Activated CD4-positive, alpha-beta memory T cell treated with anti-CD3 and anti-CD28 coated beads, Interleukin-2, amount 10 ng/mL, durations not matched to agents 7 days and 5 days (primary cell): ENCODE measurements at places on chromosomes 1 and 21. TPM values are rescaled to one million over a fixed set of nuclear protein-coding genes. Genes with fewer than 3 reads are reported as not detected.

CFHR3 gene
- not detected for total RNA-seq

GPR157 gene
- 3.5 TPM for total RNA-seq

SNX7 gene
- total RNA-seq, result 0.18 TPM

SPATA21 gene
- total RNA-seq, result not detected

B3GALT2 gene
- total RNA-seq, result 4.1 TPM

DNA sequence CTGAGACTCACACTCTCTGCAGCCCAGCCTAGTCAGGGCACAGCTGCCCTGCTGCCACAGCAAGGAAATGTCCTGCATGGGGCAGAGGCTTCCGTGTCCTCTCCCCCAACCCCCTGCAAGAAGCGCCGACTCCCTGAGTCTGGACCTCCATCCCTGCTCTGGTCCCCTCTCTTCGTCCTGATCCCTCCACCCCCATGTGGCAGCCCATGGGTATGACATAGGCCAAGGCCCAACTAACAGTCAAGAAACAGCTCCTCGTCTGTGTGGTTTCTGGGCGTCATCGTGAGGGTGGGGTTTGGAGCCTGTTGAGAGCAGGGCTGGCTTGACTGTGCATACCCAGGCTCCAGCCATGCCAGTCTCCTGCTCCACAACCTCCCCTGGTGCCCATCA, 19.5 kb downstream of the FAAH start:
- H3K4me3 ChIP-seq, result no peak overlapping the region
- peaks cover 24% of the 10 kb centered on the region for H3K4me1 ChIP-seq
- H3K27ac ChIP-seq, result peak overlapping the region; percentile 54
- no peaks in the 10 kb centered on the region for H3K36me3 ChIP-seq

DNA sequence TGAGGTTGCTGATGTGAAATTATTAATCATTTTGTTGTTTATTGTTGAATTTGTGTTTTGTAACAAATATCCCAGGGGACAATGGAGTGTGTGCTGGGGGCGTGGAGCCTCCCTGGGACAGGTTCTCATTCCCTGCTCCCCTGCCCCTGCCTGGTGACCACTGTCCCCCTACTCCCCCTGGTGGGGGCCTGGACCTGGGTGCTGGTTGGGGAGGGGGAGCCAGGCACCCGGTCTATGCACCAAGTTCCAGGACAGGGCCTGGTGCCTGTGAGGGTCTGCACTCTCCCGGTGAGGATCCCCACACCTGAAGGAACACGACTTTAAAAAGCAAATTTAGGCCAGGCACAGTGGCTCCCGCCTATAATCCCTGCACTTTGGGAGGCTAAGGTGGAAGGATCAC, 42.4 kb downstream of the CHD5 start:
- no peak overlapping the region for H3K4me3 ChIP-seq
- H3K4me1 ChIP-seq, result no peaks in the 10 kb centered on the region
- no peak for DNase-seq
- H3K36me3 ChIP-seq, result no peaks in the 10 kb centered on the region
- no peak overlapping the region for H3K27ac ChIP-seq

- DNase-seq, result no peak
- H3K36me3 ChIP-seq, result no peaks in the 10 kb centered on the region
- H3K27me3 ChIP-seq, result no peaks in the 10 kb centered on the region
- no peak overlapping the region for H3K27ac ChIP-seq
- H3K4me1 ChIP-seq, result no peaks in the 10 kb centered on the region
- H3K4me3 ChIP-seq, result no peak overlapping the region
Observed at GRCh38 chr1:94646786-94647555, 105.4 kb upstream of the F3 start.

DNA sequence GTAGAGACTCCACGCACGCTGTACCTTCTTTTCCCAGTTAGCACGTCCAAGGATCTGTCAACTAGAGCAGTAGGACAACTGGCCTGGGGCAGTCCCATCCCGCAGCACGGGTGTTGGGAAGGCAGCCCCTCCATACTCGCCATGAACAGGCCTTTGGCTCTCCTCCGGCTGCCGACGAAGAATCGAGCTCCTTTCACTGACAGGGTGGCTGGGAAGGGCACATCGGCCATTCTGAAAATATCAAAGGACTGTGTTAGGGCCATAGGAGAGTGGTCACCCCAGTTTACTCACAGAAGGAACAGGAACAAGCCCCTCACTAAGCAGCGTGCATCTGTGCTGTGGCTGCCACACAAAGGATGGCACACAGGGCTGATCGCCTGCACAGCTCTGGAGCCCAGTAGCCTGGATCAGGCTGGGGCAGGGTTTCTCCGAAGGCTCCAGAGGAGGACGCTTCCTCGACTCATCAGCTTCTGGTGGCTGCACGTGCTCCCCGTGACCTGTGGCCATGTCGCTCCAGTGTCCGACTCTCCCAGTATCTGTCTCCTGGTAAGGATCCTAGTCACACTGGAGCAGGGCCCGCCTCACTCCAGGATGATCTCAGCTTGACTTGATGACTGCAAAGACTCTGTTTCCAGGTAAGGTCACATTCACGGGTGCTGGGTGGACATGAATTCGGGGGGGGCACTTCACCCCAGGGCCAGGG, 8.9 kb downstream of the KRTAP10-1 start:
- H3K27ac ChIP-seq, result no peak overlapping the region
- H3K36me3 ChIP-seq, result no peaks in the 10 kb centered on the region
- H3K4me3 ChIP-seq, result no peak overlapping the region

DNA sequence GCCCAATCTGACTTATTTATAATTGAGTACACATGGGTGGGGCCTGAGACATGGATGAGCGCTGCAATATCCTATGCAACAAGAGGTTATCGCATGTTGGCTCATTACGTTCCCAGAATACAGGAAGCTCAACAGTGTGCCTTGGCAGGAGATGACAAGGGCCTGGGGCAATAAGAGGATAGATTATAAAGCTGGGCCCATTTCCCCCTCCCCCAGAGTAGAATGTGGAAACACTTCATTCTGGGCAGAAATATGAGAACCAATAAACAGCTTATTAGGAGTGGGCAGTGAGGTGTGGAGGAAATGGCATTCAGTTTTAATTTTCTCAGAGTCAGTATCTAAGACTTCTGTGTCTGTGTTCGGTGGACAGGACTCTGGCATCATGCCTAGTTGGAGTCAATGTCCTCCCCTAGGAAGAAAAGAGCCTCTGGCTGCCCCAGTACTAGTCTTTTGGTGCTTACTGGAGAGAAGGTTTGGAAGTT, 92.8 kb downstream of the PIK3R3 start:
- H3K27ac ChIP-seq, result no peak overlapping the region
- DNase-seq, result no peak
- H3K27me3 ChIP-seq, result no peaks in the 10 kb centered on the region
- no peaks in the 10 kb centered on the region for H3K36me3 ChIP-seq
- peaks cover 2% of the 10 kb centered on the region for H3K4me1 ChIP-seq
- H3K4me3 ChIP-seq, result no peak overlapping the region

DNA sequence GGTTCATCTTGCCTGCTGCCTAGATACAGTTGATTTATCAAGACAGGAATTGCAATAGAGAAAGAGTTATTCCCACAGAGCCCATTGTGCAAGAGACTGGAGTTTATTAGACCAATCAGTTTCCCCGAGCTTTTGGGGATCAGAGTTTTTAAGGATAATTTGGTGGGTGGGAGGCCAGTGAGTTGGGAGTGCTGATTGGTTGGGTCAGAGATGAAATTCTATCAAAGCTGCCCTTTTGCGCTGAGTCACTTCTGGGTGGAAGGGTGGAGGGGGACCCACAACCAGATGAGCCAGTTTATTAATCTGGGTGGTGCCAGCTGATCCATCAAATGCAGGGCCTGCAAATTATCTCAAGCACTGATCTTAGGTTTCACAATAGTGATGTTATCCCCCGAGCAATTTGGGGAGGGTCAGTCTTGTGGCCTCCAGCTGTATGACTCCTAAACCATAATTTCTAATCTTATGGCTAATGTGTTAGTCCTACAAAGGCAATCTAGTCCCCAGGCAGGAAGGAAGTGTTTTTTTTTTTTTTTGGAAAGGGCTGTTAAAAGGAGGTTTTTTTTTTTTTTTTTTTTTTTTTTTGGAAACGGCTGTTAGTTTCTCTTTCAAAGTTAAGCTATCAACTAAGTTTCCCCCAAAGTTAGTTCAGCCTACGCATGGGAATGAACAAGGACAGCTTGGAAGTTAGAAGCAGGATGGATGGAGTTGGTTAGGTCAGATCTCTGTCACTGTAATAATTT, 7.4 kb downstream of the SLC16A4 start:
- H3K4me1 ChIP-seq, result peaks cover 27% of the 10 kb centered on the region
- no peak for DNase-seq
- H3K4me3 ChIP-seq, result peak overlapping the region; percentile 56
- peak overlapping the region; percentile 77 for H3K27ac ChIP-seq

DNA sequence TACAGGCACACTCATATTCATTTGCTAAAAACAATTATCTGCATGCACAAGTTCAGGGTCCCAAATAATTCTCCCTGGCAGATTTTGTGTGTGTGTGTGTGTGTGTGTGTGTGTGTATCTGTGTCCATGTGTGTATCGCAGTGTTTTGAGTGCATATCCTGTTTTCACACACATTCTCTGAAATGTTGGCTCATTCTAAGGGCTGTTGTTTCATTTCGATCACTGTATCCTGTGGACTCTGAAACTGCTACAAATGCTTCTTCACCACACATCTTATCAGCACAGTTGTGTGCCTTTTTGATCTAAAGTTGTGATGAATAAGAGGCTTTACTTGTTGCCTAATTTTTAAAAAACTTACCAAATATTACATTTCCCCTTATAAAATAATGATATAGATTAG, 34.6 kb downstream of the NR5A2 start:
- no peak overlapping the region for H3K27ac ChIP-seq
- H3K27me3 ChIP-seq, result peaks cover 21% of the 10 kb centered on the region
- no peak overlapping the region for H3K4me3 ChIP-seq
- no peaks in the 10 kb centered on the region for H3K36me3 ChIP-seq
- H3K4me1 ChIP-seq, result peaks cover 3% of the 10 kb centered on the region
- no peak for DNase-seq

DNA sequence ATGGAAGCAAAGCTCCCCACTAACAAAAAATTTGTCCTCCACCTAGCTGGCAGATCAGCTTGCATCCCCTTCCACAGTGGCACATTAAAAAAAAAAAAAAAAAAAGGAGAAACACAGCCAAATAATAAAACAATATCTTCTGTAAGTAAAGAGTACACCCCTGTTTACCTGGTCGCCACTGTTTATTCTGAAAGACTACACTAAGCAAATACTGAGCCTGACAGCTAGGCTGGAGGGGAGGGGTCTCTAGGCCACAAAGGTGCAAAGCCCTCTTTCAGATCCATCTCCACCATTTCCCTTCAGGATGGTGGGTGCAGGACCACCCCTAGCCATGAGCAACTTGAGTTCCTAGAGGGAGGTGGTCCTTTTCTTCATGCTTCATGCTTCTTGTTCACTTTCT, 22.8 kb upstream of the SLC45A3 start:
- peaks cover 24% of the 10 kb centered on the region for H3K36me3 ChIP-seq
- no peak overlapping the region for H3K27ac ChIP-seq
- no peak overlapping the region for H3K4me3 ChIP-seq
- H3K4me1 ChIP-seq, result peaks cover 7% of the 10 kb centered on the region
- no peaks in the 10 kb centered on the region for H3K27me3 ChIP-seq

DNA sequence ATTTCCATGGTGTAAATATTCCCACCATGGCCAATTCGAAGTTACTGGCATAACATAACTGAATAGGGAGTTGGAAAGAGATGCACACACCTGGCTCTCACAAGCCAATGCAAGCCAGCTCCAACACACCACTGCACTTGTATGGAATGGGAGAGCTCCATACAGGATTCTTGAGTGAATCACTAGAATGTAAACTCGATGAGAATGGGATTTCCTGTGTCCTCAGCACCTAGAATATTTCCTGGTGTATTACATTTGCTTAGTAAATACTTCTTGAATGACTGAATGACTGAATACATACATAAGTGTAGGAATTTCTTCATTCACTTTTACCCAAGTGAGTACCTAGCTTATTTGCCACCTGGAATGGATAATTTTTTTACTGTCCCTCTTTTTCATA, 16.2 kb upstream of the PPIE start:
- H3K4me3 ChIP-seq, result no peak overlapping the region
- H3K36me3 ChIP-seq, result no peaks in the 10 kb centered on the region
- H3K27me3 ChIP-seq, result peaks cover 45% of the 10 kb centered on the region
- no peak overlapping the region for H3K27ac ChIP-seq
- DNase-seq, result no peak

DNA sequence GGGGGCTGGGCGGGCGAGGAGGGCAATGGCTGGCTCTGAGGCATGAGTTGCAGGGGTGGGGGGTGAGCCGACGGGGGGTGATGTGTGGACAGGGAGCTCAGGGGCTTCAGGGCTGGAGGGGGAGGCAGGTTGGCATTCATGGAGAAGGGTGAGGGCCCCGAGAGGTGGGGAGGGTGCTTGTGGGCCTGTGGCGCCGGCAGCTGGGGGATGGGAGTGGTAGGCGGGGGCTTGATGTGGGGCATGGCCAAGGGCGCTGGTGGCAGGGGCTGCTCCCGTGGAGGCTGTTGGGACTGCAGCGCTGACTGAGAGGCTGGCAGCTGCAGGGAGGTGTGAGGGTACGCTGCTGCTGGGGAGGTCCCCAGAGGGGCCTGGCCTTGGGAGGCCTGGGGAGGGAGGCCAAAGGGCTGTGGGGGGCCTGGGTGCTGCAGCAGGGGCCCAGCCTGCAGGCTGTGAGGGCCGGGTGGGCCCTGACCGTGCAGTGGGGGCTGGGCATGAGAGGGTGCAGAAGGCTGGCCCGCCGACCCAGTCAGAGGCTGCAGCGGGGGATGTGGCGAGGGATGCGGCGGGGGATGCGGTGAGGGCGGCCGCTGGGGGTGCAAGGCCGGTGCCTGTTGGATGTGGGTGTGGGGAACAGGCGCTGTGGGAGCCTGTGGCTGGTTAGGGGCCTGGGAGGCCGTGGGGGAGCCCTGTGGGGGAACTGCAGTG, 42.7 kb downstream of the SLC45A1 start:
- DNase-seq, result no peak
- no peak overlapping the region for H3K4me3 ChIP-seq

DNA sequence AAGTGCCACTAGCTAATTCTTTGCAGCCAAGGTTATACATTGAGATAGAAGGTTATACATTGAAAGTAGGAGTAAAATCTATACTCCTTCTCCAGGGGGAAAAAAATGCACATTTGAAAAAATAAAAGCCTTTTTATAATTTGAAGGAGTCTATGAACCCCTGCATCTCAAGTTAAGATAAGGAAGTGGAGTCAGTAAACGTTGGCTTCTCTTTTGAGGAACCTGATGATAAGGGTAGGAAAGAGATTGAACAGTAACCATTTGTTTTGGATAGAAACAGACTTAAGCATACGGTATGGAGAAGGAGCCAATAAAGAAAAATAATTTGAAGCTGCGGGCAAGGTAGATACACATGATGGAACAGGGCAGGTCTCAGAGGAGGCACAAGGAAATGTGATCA, 64.1 kb downstream of the RPAP2 start:
- no peak overlapping the region for H3K4me3 ChIP-seq
- H3K4me1 ChIP-seq, result peaks cover 49% of the 10 kb centered on the region
- H3K27me3 ChIP-seq, result no peaks in the 10 kb centered on the region
- no peak overlapping the region for H3K27ac ChIP-seq

- H3K27ac ChIP-seq, result no peak overlapping the region
- H3K36me3 ChIP-seq, result no peaks in the 10 kb centered on the region
- no peak for DNase-seq
Observed at GRCh38 chr21:23664193-23664694, 1943.0 kb downstream of the MRPL39 start.

GRCh38 chr1:230892018-230892491, 23.7 kb upstream of the C1orf198 start:
- H3K36me3 ChIP-seq, result no peaks in the 10 kb centered on the region
- no peaks in the 10 kb centered on the region for H3K4me1 ChIP-seq
- H3K4me3 ChIP-seq, result no peak overlapping the region
- no peak overlapping the region for H3K27ac ChIP-seq
- H3K27me3 ChIP-seq, result peaks cover 11% of the 10 kb centered on the region
- DNase-seq, result no peak

GRCh38 chr1:248924696-248925532, 18.9 kb downstream of the PGBD2 start:
- peaks cover 29% of the 10 kb centered on the region for H3K36me3 ChIP-seq
- peak overlapping the region; percentile 69 for H3K27ac ChIP-seq

- no peak for DNase-seq
- no peak overlapping the region for H3K4me3 ChIP-seq
- H3K4me1 ChIP-seq, result no peaks in the 10 kb centered on the region
- no peaks in the 10 kb centered on the region for H3K27me3 ChIP-seq
- no peak overlapping the region for H3K27ac ChIP-seq
Observed at GRCh38 chr1:181349512-181349911, 133.8 kb upstream of the CACNA1E start.
